ENCODE measurements at places on chromosomes 7 and 10.

GRCh38 chr10:132626019-132626760 is 88.6 kb downstream of the INPP5A start:
- DNase-seq: no peak

- no peak for DNase-seq
These were observed 6.1 kb upstream of the UBE2H start for GRCh38 chr7:129958643-129959470.

GRCh38 chr7:120998996-120999565 is 10.6 kb downstream of the CPED1 start:
- no peak for DNase-seq

DNA sequence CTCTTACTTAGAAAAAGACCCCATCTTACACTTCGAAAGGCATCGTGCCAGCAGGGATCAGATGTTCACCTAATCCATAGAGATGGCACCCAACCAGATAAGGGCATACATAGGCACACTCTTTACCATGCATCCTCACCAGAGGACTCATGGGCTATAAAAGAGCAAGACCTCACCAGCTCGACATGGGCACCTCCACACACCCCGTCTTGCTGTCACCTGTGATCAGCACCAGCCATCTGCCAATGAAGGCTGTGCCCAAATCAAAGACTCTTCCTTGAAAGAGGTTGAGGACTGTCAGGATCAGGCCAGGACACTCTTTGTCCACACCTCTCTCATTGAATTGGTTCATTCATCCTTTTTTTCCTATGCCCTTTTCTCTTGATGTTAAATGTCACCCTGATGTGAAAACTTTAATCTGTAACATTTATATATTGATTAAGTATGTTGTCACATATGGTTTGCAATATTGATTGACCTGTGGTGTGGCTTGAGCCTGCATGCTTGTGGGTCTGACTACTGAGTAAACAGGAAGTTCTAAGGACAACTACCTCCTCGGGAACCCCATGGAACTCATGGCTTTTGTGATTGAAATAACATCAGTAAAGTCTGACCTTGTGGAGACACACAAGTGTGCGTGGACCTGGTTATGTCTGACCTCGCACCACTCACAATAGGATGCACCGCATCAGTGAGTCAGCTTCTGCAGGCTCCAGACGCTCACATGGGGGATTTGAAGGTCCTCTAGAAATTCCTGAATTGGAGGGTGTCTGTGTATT is 75.5 kb downstream of the HTR5A start:
- DNase-seq: no peak

- DNase-seq: no peak
These were observed 35.3 kb upstream of the EGR2 start for GRCh38 chr10:62851442-62851841.
